ENCODE measurements at places on chromosomes 13 and 19.

- no peak for DNase-seq
Observed at GRCh38 chr19:3603121-3603811, 3.4 kb downstream of the TBXA2R start.

- no peak for DNase-seq
Observed at GRCh38 chr13:33743438-33744368, 74.2 kb upstream of the RFC3 start.

- no peak for DNase-seq
Observed at GRCh38 chr13:68026077-68026476, 795.9 kb upstream of the PCDH9 start.

DNA sequence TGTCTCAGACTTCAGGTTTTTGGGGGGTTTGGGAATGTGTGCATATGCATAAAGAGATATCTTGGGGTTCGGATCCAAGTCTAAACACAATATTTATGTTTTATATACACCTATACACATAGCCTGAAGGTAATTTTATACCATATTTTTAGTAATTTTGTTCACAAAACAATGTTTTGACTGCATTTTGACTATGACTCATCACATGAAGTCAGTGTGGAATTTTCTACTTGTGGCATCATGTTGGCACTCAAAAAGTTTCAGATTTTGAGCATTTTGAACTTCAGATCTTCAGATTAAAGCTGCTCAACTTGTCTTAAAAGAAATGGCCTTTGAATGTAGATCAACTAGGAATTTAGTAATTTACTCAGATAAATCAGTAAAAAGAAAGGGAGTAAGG lies 712.9 kb upstream of the GPC6 start:
- no peak for DNase-seq

GRCh38 chr13:44051918-44052675 lies 172.4 kb downstream of the LACC1 start:
- DNase-seq = no peak

GRCh38 chr19:13985771-13986347 lies 20.3 kb downstream of the RFX1 start:
- no peak for DNase-seq

DNA sequence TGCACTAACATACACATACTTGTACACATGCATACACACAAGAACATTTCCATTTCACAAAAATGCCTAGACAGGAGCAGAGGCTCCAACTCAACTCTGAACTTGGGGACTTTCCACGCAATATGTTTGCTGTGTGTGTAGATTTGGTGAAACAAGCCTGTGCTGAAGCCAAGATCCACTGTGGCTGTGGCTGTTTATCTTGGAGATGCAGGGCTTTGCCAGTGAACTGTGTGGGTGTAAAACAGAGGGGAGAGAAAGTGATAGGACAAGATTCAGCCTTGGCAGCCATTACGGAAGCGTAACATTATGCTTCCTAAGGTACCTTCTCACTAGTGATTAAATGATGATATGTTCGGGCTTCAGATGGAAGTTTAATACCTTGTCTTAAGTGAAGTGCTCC lies 73.2 kb upstream of the MBNL2 start:
- DNase-seq = no peak

DNA sequence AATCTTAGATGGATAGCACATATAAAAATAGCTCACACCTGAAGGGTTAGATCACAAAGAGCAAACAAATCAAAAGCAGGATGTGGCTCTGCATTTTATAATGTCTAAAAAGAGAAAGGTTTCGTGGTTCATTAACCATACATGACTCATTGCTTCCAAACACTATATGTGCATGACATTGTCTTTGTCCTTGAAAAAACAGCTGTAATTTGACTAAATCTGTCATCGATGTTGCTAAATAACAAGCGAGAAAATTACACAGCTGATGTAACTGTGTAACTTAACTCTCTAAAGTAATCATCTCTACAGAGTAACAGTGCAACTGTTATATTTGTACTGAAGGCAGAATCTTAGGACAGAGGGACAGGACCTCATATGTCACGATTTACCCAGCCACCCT lies 383.1 kb upstream of the GPC6 start:
- DNase-seq = no peak

GRCh38 chr13:99046851-99047250 lies 69.0 kb upstream of the DOCK9 start:
- DNase-seq = no peak

GRCh38 chr19:45917421-45918091 lies 3.0 kb upstream of the NANOS2 start:
- DNase-seq = no peak

GRCh38 chr13:28321756-28322155 lies 173.2 kb downstream of the FLT1 start:
- DNase-seq = no peak

- DNase-seq = no peak
Observed at GRCh38 chr19:15575406-15575805, 39.6 kb upstream of the CYP4F8 start.

DNA sequence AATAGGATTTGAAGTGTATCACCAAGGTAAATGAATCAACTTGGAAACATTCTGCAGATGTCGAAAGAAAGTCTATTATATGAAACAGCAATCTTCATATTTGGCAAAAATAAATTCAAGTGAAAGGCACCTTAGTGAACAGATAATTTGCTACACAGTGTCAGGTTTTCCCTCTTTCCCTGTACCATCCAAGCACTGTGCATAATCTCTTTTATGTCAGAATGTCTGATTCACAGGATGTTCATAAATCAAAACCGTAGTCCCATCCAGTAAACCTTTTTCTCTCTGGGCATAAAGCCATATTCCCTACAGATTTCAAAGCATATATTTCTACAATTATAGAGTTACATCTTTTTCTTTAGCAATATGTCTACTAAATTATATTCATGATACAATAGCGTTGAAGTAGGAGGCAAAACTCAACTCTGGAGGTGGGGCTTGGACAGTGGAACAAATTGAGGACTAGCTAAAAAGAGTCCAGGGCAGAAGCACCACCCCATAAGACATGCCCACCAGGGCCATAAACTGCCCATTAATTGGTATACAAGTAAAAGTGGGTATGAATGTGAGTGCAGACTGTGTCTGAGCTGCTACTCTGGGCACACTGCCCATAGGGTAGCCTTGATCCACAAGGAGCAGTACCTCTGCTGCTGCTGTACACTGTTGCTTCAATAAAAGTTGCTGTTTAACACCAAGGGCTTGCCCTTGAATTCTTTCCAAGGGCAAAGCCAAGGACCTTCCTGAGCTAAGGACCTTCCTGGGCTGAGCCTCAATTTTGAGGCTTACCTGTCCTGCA lies 72.1 kb upstream of the MYCBP2 start:
- DNase-seq = no peak

- no peak for DNase-seq
Observed at GRCh38 chr13:27857282-27857681, 62.5 kb upstream of the PDX1 start.

DNA sequence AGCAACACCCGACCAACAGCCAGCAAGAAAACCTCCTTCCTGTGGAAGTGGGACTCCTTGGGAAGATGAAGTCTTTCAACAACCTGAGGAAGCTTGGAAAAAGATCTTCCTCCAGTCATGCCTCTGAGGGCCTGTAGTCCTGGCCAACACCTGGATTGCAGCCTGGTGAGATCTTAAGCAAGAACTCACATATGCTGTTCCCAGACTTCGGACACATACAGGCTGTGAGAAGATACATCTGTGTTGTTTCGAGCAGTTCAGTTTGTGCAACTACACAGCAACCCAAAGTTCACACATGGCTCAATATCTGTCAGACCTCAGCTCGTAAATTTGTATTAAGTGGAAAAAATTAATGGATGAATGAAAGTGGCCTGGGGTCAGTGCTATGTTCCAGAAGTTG lies 65.1 kb upstream of the UBAC2 start:
- DNase-seq = no peak

DNA sequence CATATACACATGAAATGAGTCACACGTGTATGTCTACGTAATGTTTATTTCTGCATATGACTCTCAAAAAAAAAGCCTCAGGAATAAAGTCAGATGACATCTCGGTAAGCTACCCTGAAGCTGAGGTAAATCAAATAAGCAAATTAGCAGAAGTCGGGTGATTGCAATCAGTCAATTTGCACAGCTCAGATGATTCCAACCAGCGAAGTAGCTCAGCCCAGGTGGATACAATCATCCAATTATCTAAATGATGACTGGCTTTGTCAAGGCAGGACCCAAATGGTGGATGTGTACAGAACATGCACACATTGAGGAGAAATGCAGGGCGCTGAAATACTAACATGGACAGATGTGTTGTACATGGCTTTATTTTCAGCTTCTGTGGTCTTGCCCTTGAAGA lies 148.5 kb downstream of the ZNF486 start:
- DNase-seq = no peak

DNA sequence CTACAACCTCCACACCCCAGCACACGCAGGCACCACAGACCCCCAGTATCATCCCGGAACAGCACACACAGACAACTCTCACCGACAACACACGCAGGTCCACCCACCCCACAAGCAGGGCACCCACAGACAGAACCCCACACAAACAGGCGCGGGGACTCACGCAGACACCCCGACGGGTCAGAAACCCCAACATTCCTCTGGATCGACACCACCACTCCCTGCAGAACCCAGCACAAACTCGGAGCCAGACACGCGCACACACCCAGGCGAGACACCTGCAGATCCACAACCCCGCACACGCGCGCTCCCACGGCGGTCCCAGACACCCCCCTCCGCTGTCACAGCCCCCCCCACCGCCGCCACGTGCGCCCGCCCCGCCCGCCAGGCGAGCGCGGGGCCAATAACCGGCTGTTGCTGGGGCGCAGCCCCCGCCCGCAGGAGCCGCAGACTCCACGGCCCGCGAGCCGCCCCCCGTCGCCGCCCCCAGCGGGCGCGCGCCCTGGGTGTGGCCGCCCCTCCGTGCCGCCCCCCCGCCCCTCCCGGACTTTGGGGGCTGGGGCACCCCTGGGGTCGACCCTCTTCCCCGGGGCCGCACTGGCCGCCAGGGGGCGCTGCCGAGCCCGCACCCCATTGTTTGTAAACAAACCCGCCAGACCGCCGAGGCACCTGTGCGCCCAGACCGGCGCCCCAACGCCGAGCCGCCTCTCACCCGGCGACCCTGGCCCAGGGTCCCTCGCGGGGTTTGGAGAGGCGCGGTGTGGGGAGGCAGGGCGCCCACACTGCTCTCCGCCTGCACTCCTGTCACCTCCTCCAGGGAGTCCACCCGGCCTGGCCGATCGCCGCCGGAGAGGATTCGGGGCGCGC lies 712 bp downstream of the BBC3 start:
- DNase-seq = no peak

DNA sequence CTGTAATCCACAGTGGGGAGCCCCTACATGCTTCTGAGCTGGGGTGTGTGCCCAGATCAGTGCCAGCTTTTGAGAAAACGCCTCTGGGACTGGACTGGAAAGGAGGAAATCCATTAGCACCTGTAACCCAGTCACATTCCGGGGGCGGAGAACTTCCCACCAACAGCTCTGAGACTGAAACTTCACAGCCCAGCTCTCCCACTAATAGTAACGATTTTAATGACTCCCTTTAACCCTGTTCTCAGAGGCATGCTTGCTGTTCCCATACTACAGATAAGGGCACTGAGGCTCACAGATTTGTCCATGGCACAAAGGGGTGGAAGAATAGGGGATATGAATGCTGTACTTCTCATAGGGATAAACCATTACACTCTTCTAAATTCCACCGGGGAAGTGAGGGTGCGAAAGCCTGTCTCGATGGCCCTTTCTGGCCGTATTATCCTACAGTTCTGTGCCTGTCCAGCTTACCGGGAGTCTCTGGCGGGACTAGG lies 851 bp downstream of the FBXO46 start:
- no peak for DNase-seq

DNA sequence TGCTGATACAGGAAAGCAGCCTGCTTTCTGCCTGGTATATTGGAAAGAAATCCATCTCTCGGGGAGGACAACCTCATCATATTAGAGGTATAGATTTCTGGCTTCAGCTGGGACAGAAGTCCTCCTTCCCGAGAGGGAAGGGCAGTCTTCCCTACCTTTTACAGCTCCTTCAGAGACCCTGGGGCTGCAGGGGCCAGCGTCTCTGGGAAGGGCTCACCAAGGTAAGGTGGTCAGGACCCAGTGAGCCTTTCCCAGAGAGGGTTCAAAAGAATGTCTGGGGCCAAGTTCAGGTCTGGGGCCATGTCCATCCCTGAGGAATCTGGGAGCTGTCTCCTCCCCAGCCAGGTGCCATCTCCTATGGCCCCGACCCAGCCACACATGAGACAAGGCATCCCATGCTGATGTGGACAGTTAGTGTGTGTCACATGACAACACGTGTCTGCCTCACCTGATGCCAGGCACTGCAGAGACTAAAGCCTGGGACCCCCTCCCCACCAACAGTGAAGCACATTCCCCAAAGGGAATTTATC lies 136.4 kb downstream of the URI1 start:
- no peak for DNase-seq

DNA sequence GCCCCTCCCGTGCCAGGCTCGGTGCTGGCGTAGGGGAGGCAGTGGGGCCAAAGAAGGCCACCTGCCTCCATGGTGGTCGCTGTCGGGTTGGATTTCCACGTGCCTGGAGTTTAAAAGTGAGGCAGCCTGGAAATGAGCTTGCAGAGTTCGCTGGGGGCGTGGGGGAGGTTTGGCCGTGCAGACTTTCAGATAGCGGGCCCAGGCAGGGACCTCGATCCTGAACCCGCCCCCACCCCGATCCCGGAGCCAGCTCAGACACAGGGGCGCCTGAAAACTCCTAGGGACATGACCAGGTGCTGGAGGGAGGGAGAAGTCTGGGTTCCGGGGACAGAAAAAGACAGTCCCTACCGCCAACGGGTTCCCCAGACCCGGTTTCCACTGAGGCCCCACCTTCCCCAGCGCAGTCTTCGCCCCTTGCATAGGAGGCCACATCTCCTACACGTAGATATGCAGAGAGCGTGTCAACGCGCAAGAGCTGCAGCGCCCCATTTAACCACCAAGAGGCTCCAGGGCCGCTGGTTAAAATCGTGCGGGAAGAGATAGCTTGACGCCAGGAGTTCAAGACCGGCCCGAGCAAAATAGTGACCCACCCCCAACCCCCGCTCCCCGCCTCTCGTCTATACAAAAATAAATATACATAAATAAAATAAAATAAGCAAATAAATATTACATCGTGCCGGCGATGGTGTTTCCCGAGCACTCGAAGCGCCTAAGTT lies 8.5 kb downstream of the CCDC8 start:
- DNase-seq = no peak

DNA sequence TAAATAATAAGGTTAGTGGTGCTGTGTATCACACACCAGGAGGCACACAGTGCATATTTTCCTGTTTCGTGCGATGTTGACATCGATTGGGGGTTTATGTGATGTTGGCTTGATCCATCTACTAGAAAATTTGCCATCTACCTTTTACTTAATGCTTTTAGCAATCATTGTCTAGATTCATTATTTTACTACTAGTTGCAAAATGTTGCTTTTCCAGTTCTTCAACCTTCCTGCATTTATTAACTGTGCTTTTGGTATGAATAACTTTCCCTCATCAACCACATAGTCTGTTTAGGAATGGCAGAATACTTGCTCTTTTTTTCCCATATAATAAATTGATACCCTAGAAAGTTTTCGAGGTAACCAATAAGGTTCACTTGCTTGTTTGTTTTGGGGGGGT lies 17.5 kb downstream of the C13orf42 start:
- DNase-seq = no peak

- DNase-seq = no peak
Observed at GRCh38 chr19:14536926-14537692, 7.7 kb downstream of the TECR start.

GRCh38 chr13:91349992-91350911 lies 2.8 kb downstream of the MIR17HG start:
- no peak for DNase-seq

All from stimulated activated CD8-positive, alpha-beta memory T cell treated with anti-CD3 and anti-CD28 coated beads, Interleukin-4, amount 100 ng/mL, for 1 hour (primary cell).